ENCODE measurements at places on chromosomes 7 and 10. TPM values are rescaled to one million over a fixed set of nuclear protein-coding genes. Genes with fewer than 3 reads are reported as not detected.

DNA sequence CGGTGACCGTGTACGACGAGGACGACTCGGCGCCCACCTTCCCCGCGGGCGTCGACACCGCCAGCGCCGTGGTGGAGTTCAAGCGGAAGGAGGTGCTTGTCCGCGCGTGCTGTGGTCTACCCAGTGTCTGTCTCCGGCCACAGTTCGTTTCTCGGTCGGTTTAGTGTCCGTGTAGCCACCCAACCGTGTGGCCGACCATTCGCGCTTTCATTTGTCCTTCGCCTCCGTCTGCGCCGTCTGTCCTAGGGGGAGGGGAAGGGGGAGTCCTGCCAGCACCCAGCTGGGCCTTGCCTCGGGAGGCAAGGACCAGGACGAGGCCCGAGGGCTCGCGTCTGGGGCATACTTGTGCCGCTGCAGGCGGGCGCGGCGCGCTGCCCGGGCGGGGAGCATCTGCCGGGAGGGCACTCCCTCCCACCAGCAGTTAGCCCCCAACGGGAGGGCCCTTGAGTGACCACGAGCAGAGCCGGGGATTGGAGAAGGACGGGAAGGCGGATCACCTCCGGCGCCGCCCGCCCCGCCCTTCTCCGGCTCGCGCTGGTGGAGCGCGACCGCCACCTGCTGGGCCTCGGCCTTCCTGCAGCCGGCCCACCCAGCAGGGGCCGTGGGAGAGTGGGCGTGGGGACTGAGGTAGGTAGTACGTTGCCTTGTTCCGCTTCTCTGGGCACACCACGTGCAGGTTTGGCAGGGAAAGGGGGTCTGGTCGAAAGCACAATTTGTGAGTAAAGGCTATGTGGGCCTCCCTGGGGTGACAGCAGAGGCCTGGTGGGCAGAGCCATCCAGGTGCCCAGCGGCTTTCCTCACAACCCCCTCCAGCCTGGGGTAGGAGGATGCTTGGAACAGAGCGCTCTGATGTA lies 28.5 kb downstream of the RET start:
- peak overlapping the region; percentile 83 for H3K4me3 ChIP-seq
- no peak overlapping the region for H3K27ac ChIP-seq
- peaks cover 14% of the 10 kb centered on the region for H3K27me3 ChIP-seq
- DNase-seq = peak; percentile 63
- H3K4me1 ChIP-seq = peaks cover 5% of the 10 kb centered on the region
- H3K36me3 ChIP-seq = no peaks in the 10 kb centered on the region

DNA sequence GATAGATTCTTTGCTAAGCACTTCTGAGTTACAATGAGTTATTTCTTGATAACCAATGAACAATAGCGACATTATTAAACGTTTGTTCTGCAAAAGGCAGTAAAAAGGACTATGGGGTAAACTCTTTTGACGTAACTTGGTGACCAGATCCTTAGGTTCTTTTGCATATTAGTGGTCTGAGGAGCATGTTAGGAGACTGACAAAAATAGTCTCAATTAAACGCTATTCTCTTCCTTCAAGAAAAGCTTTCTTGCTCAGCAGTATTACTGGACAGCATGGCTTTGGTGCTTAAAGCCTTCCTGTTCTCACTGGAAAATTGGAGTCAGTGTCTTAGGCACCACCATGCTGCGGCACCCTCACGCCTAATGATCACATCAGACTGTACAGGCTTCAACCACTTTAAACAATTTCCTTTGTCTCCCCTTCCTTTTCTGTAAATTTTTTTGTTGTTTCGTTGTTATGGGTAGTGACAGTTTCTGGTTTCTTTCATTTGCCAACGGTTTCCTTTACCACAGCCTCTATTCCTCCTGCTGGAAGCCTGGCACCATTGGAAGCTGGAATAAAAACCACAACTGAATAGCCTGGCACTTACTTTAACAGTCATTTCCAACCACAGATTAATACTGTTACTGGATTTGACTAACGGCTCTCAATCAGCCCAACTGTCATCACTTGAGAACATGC lies 49.2 kb upstream of the FAM133B start:
- no peak overlapping the region for H3K27ac ChIP-seq
- no peak overlapping the region for H3K4me3 ChIP-seq
- H3K36me3 ChIP-seq = peaks cover 31% of the 10 kb centered on the region
- no peak for DNase-seq

DNA sequence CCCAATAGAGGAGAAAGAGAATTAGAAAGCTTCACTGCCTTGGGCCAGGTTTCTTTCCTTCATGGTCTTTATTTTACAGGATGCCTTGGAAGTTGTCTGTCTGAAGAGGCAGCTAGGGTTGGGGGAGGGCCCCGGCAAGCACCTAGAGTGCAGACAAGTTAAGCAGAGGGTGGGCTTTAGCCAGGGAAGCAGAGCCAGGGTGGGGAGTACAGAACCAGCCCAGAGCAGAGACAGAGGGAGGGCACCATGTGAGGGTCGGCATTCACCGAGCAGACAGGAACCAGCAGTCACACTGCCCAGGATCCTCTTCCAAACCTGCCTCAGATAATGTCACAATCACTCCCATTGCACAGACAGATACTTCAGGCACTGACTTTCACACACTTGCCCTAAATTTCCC lies 75.9 kb downstream of the ADARB2 start:
- H3K4me1 ChIP-seq = no peaks in the 10 kb centered on the region
- no peak overlapping the region for H3K27ac ChIP-seq
- H3K27me3 ChIP-seq = no peaks in the 10 kb centered on the region
- H3K4me3 ChIP-seq = no peak overlapping the region
- DNase-seq = no peak
- 0 out of 2 replicates have a peak, but pooled peaks cover 6% of the 10 kb centered on the region for H3K36me3 ChIP-seq

DNA sequence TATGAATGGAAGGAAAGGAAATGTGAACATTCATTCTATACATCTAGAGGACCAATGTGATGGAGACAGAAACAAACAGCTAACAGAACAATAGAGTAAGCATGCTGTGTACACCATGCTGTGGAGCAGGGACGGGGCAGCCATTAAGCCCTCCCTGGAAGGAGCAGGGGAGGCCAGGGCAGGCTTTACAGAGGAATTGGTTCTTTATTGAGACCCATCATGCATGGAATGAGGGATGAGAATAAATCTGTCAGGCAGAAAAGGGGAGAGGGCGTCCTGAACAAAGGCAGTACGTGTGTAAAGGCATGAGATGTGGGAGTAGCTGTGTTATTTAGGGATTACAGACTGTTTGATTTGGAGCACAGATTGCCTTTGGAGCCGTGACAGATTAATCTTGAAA lies 35.2 kb downstream of the STK17A start:
- H3K27me3 ChIP-seq = peaks cover 2% of the 10 kb centered on the region
- no peak overlapping the region for H3K27ac ChIP-seq
- H3K4me1 ChIP-seq = peaks cover 47% of the 10 kb centered on the region

DNA sequence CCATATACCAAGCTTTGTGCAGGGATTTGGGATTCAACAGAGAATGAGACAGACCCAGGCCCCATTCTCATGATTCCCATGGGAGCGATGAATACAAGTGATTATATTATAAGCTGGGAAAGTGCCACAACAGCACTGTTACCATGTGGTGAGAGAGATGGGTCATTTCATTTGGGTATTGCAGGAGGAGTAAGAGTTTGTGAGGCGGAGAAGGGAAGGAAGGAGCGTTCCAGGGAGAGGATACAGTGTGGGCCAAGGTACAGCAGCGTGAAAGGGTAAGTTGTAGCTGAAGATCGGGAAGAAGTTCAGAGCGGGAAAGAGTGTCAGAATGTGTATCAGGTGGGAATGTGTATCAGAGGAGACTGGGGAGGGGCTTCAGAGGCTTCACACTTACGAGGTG lies 38.5 kb downstream of the GOLGA7B start:
- peaks cover 20% of the 10 kb centered on the region for H3K27me3 ChIP-seq
- H3K4me1 ChIP-seq = peaks cover 22% of the 10 kb centered on the region
- H3K4me3 ChIP-seq = no peak overlapping the region
- H3K27ac ChIP-seq = no peak overlapping the region
- H3K36me3 ChIP-seq = no peaks in the 10 kb centered on the region

GRCh38 chr7:157440346-157441022 lies 103.7 kb downstream of the DNAJB6 start:
- H3K4me3 ChIP-seq = no peak overlapping the region
- H3K27ac ChIP-seq = no peak overlapping the region
- H3K4me1 ChIP-seq = peaks cover 11% of the 10 kb centered on the region

DNA sequence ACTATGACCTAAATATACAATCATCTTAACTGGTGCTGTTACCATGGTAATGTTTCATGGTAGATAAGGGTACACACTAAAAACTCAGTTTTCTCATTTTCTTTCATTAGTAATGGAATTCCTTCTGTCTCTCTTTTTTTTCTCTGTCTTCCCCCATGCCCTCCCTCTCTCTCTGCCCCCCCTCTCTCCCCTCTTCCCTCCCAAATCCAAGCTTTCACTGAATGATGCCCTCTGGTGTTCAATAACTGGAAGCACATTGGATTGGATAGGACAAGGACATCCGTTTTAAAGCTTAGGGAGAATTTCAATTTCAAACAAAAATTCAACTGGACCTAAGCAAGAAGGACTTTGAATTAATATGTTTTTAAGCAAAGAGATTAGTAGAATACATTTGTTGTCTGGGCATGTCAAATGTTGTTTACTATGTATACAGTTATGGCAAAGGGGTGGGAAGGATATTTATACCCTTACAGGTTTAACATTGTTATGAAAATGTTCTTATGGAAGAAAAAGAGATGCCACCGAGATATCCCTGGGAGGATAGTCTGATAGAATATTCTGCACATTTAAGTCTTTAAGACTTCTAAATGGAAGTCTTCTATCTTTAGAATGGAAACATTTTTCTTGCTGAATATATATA lies 6.1 kb downstream of the CHRM2 start:
- no peak overlapping the region for H3K27ac ChIP-seq
- peaks cover 26% of the 10 kb centered on the region for H3K4me1 ChIP-seq

DNA sequence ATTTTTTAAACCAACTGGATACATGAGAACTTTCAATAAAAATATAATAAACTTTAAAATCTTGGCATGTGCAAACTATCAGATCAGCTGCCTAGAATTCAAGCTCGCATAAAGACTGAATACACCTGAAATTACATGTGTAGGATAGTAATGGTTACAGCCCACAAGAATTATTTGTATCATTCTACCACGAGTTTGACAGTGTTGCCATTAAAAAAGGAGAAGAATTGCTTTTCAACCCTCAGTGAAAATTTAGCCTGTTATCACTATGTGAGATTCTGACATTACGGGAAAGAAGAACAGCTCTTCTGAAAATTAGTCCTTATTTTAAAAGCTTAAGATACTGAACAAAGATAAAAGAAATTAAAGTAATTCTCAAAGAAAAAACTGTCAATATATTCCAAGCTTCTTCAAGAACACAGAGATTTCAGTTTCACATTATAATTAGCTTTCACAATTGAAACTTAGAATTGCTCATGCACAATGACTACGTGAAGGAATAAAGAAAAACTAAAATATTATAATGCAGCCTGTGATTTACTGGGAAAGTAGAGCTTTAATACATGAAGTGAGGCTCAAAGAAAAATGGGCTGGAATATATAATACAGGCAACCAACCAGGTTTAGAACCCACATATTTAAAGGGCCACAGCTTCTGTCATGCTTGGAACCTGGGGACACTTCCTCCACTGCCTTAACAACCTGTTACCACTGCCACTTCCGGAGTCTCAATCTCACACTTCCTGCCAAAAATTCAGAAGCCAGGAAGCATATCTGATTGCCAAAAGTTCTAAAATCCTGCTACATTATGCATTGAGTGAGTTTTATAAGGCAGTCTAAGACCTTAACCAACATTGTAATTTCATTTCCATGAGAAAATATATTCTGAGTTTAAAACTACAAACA lies 23.2 kb downstream of the TPK1 start:
- H3K4me3 ChIP-seq = no peak overlapping the region
- no peaks in the 10 kb centered on the region for H3K27me3 ChIP-seq
- no peaks in the 10 kb centered on the region for H3K36me3 ChIP-seq
- DNase-seq = no peak

GRCh38 chr10:133484818-133485217 lies 31.1 kb downstream of the SCART1 start:
- peaks cover 8% of the 10 kb centered on the region for H3K27me3 ChIP-seq
- H3K27ac ChIP-seq = no peak overlapping the region
- H3K4me1 ChIP-seq = no peaks in the 10 kb centered on the region

DNA sequence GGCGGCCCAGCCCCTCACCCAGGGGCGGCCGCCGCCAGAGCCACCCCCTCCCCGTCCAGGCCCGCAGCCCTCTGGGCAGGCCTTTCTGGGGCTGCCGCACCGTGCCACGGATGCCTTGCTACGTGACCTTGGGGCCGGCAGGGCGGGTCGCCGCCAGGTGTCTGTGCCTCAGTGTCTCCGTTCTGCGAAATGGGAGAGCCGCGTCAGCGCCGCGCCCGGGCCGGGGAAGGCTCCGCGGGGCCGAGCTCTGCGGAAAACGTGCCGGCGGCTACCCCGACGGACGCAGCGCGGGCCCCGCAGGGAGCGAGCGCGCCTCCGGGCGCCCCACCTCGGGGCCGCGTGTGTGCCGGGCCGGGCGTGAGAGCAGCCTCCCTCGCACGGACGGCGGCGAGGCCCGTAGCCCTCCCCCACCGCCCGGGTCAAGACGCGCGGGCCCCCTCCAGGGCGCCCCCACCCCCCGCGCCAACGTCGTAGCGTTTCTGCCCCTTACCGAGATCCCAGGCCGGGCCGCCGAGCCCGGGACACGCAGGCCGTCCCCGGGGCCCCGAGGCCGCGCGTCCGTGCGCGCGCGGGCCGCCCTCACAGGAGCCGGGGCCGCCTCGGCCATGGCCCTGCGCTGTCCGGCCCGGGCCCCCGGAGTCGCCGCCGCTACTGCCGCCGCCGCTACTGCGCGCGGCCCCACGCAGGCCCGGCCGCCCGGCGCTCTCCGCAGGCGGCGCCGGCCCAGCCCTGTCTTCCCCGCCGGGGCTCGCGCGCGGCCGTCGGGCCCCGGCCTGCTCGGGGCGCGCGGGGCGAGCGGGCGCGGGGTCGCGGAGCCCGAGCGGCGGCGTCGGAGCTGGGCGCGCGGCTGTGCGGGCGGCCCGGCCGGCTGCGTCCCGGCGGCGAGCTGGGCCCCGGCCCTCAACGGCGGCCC lies 1.1 kb downstream of the ZNF777 start:
- DNase-seq = no peak
- no peak overlapping the region for H3K27ac ChIP-seq
- H3K4me1 ChIP-seq = peaks cover 33% of the 10 kb centered on the region
- H3K36me3 ChIP-seq = peaks cover 9% of the 10 kb centered on the region
- no peak overlapping the region for H3K4me3 ChIP-seq
- peaks cover 5% of the 10 kb centered on the region for H3K27me3 ChIP-seq

- DNase-seq = no peak
- H3K4me1 ChIP-seq = no peaks in the 10 kb centered on the region
- no peaks in the 10 kb centered on the region for H3K36me3 ChIP-seq
- no peak overlapping the region for H3K4me3 ChIP-seq
These were observed 95.7 kb downstream of the WDFY4 start for GRCh38 chr10:48780341-48780740.

The EGR2 gene
- 0.31 TPM for total RNA-seq

The SEMA4G gene
- 1.6 TPM for total RNA-seq

The HNRNPF gene
- 164 TPM for total RNA-seq

Measured in HFFc6 (cell line).